HCT116 (cell line): ENCODE measurements at places on chromosomes 5 and 9.

DNA sequence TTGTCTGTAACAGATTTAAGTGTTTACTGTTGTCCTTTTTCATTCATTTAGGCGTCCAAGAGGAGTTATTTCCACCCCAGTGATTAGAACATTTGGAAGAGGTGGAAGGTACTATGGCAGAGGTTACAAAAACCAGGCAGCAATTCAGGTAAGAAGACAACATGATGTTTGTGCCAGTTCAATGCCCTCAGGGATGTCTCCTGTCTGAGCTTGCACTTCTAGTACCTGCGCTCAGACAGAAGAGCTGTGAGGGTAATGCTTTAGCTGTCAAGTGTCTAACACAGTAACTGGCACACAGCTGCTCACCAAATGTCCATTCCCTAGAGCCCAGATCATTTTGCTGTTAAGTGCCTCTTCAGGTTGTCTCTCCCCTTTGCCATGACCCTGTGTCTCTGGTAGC is 14.2 kb upstream of the PHF2 start:
- no peak for DNase-seq

DNA sequence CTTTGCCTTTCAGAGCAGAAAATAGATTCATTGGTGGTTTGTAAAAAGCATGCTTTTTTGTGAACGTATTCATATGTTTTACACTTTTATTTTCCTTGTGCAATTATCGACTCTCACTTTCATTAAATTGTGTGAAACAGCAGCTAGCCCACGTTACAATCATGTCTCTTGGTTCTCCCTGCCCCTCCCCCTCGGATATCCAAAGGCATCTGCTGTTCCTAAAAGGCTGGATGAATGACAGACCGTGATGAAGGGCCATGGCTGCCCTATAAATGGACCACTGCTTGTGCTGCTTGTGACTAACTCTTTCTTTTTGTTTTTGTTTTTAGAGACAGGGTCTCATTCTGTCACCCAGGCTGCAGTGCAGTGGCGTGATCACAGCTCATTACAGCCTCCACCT is 17.0 kb upstream of the SEMA4D start:
- no peak for DNase-seq

- no peak for DNase-seq
Measured at GRCh38 chr5:14880688-14881087, 9.1 kb upstream of the ANKH start.

- no peak for DNase-seq
Measured at GRCh38 chr9:14393418-14393817, 79.5 kb upstream of the NFIB start.

DNA sequence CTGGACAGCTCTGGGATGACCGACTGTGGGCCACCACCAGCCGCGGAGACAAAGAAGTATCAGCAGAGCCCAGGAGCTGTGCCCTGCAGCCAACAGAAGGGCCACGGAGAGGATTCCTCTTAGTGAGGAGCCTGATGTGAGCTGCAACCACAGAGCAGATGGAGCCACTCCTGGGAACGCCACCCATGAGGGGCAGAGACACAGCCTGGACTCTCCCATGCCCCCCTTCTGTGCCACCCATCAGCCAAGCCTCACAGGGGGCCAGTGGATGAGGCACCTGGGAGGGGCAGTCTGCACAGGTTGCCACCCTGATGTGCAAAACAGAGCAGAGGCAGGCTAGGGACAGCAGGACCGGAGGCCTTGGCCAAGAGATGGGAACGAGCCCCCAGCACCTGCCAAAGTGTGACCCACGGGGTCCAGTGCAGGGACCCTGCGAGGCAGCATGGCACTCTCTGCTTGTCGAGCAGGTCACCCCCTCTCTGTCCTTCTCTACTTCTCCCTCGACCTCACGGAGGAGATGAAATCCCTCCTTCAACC is 380.7 kb upstream of the IRX1 start:
- no peak for DNase-seq

DNA sequence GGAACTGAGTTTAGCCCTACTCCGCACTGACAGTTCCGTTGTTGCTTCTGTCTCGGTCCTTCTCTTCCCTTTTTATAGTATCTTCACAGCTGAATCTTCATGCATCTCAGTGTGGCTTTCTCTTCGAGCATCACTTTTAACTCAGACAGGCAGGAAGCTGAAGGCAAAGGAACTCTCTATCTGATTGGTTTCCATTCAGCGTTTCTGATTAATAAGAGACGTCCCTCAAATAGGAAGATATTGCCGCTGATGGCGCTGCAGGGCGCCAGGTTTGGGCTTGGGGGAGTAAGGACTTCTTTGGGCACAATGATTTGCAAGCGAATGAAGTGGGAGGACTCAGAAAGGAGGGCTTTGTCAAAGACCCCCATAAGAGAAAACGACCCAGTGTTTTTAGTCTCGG is at the start of gene CDH9:
TSS of gene CDH9 (minus strand) at position 111 of the 400 bp plus-strand sequence. CDS start 50,253 bp downstream, outside the sequence.
- no peak for DNase-seq

GRCh38 chr5:147507480-147508126 is 2.3 kb downstream of the DPYSL3 start:
- no peak for DNase-seq
